Kidney (tissue), 22 donors: ENCODE measurements at places on chromosomes 5 and 9.
A peak's percentile ranks its signal among the peaks of the same experiment; 100 is the strongest.

DNA sequence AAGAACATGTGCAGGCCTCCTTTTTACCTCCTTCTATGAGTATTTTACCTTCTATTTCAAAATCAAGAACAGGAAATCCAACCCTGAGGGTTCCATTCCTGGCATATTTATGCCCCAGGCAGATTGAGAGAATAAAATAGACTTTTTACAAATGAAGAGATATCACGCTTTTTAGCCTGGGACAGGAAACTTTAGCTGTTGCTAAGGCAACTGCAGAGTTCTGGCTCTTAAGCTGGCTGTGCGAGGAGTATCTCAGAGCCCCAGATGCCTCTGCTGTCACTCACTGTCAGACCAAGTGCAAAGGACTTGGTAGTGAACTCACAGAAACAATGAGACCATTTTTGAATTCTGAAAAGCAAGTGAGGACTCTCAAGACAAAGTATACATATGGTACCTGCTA is 69.5 kb upstream of the HSPB3 start:
- no peak for DNase-seq

DNA sequence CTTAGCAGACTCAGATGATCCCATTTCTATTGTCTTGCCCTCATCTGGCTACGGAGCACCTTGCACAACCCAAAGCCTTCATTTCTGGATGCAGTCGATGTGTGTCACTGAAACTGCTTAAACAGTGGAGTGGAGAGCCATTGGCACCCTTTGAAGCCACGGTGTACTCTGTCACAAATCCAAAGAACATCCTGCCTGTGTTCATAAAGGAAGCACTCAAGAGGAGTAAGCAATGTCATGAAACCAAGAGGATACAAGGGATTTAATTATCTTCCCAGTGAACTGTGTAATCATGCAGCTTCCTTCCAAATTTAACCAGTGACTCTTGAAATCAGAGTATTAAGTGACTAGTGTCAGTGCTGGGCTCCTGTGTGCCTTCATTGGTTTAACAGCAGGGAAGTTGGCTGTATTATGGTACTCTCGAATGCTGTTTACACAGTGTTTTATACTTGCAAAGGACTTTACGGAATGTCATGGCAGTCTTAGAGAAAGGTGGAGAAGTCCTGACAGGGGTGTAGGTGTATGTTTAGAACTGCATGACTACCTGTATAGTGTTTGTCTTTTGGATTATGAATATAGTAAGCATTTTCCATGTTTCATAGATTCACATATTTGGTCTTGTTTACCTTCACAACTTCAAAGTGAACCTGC is 41.9 kb downstream of the CD180 start:
- no peak for DNase-seq

- DNase-seq: no peak
Measured at GRCh38 chr9:1726993-1727759, 288.0 kb upstream of the SMARCA2 start.

- DNase-seq: no peak
Measured at GRCh38 chr5:16392718-16393117, 72.9 kb downstream of the ZNF622 start.

DNA sequence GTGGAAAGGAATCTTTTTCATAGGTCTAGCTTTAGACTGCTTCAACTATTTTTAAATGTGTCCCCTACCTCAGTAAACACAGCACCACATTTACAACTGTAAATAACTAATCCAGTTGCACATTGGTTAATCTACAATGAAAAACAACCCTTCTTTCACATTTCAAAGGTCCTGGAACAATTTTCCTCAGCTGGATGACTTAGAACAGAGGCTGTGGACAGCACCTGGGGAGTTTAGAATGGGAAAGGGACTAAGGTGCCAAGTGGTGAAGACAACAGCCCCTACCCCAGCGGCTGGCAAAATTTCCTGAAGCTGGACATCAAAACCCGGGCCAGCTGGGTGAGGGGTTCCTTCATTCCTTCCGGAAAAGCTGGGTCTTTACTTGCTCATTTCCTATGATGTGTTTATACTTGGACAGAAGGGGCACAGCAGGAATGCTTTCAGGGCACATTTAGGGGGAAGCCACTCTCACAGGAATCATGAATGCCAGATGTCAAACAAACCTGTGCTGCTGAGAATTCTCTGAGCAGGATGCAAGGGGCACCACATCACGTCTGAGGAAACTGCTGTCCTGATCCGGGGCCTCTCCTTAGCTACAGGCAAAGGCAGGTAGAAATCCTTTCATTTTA is 158.3 kb downstream of the NR2F1-AS1 start:
- no peak for DNase-seq

GRCh38 chr5:102901424-102902134 is 146.5 kb downstream of the PAM start:
- DNase-seq: no peak

- DNase-seq: no peak
Measured at GRCh38 chr5:126523818-126524510, 71.1 kb downstream of the ALDH7A1 start.

DNA sequence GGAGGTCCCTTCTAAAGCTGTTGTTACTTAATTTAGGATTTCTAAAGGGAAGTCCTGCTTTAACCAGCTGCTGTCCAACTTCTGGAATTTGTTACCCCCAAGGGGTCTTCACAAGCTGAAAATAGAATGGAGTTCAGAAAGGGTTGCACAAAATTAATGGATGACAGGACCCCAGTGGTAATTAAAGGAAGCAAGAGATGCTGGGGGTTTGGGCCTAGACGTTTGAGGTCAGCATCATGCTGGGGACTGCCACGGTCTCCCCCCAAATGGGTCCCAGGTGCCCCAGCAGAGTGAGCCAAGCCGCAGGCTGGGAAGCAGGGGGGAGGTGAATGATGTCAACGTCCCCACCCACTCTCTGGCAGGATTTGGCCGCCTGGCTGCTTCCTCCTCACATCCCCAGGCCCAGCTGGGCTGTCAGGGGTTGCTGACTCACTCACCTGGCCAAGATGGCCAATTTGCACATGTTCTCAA is 97.5 kb upstream of the ARAP3 start:
- peak; percentile 69 for DNase-seq

DNA sequence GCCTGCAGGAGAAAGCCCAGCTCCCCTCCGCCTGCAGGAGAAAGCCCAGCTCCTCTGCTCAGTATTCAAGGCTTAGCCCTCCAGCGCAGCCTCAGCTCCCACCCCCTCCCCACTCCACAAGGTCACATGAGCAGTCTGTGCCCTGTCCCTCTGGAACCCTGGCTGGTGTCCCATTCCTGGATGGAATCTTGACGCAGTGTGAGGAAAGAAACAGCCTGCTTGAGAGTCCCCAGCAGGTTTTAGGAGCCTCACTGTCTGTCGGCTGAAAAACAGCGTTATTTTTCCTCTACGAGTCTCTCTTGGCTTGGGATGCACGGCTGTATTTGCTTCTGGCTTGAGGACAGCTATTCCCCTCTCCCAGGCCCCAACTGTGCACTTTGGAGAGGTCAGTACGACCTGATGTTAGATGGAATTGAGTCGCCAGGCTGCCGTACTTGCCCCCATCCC is 210.1 kb upstream of the TRIM32 start:
- DNase-seq: peak; percentile 65

DNA sequence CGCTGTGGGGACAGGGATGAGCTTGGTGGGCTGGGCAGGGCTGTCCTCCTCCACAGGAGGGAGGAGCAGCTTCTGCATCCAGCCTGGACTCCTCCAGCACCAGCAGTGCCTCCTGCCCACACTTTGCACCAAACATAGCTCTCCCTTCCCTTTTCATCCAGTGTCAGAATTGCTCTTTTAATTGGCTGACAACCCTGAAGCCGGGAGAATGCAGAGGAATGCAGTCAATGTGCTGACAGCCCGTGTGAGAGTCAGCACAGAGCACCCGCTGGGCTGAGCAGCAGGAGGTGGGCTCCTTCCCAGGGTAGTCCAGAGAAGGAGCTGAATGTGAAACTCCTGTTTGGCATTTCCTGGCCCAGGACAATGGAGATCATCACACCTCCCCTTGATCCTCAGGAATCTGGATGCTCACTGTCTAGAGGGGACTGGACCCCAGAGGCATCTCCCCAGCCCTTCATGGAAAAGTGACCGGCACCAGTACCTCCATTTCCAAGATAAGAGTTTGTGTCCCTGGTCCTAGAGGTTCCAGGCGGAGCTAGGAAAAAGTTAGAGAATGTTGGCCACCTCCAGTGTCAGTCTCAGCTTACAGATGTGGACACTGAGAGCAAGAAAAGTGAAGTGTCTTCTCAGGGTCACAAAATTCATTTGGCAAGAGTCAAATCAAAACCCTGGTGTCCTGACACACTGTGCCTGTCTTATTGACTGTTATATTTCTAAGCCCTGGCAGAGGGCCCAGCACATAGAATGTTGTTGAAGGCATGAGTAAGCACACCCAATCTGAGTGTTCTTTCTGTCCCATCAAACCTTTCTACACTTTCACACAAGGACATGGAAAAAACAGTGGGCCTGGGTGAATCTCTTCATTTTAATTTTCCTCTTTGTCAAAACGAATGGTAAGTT is 202.1 kb downstream of the SNX18 start:
- DNase-seq: no peak

DNA sequence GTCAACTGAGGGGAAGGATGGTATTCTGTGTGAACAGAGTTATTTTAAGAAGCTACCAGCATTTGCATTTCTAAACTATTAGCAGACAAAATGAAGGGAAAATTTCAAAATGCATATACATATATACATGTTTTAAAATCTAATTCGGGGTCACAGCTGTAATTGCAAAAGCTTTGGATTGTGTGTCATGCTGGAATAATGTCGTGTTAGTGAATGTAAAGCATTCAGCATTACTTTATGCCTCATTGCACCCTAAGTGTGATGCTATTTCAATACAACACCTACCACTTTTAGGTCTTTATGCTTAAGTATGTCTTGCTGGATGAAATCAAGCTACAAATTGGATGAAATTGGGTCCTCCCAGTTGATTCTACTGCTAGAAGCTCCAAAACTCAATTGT is 687.6 kb upstream of the MEF2C start:
- no peak for DNase-seq

DNA sequence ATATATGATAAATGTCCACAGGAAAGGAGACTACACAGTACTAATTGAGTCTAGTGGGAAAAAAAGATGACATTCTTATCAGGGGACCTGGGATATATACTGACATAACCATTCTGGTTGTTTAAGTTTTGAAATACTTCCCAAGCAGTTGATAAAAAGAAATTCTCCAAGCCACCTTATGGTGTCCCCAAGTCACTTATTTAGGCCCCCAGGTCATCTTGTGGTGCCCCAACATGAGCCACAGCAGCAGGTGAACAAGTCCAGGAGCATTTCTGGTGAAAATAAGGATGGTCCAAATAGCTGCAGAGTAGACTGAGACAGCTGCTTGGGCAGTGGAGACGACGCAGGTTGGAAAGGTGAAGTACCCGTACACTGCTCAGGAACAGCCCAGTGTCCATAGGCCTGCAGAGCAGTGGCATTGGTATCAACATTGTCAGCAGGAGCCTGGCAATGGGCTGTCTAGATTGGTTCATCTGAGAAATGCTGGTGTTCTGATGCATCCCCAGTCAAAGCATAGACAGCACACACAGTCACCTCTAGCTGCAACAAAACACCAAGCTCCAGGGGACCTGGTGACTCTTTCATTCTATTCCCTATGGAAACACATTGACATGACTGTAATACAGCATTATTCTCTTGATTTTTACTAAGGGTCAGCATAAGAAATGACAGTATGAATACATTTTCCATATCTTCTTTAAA is 430.6 kb downstream of the NR2F1-AS1 start:
- no peak for DNase-seq

- no peak for DNase-seq
Measured at GRCh38 chr9:89721971-89722530, 117.2 kb downstream of the GADD45G start.

GRCh38 chr9:92711146-92711545 is 41.2 kb upstream of the IPPK start:
- no peak for DNase-seq

DNA sequence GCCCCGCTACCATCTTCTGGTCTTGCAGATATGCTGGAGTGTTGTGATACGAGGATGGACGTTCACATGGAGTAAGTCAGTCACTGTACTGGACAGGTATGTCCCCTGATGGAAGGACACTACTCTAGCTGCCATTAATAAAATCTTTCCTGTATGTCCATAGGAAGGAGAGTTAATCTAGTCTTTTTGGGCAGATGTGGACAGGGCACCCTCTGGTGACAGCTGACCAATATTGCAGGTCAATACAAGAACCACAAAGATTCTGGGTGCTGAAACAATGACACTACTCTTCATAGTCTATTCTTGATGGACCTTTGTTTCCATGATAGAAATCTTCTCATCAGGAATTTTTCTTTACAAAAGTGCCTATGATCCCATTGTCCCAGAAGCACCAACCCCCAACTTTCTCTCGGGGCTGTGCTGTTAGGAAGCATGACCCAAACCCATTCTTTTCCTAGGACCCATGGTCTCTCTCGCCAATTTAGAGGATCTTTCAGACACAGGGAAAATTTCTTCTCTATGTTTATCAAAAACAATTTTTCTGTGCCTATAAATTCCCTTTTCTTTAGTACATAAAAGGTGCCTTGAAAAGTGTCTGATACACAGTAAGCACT is 376.9 kb downstream of the DTWD2 start:
- DNase-seq: no peak

DNA sequence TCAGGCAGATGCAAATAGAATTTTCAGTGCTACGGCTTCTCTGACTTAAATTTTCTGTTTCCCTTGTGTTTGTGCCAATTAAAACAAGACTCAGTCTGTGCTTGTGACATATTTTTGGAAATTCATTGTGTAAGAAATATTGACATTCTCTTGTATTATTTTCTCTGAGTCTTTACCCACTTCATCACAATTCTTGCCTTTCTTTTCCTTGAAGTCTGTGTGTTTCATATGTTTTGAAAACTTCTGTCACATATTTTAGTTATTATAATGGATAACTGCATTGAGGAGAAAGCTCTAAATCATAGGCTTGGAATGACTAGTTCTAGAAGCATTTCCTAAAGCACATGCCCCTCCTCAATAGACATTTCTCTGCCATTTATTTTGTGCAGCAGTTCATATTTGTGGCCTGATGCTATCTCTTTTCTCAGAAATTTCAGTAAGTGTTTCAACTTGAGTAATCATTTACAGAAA is 206.6 kb downstream of the PALM2AKAP2 start:
- no peak for DNase-seq

GRCh38 chr5:52983731-52984636 is 5.2 kb upstream of the ITGA2 start:
- no peak for DNase-seq

GRCh38 chr9:117116084-117116483 is 298.8 kb downstream of the ASTN2 start:
- DNase-seq: no peak

GRCh38 chr5:64180661-64181343 is 15.2 kb downstream of the RNF180 start:
- no peak for DNase-seq

DNA sequence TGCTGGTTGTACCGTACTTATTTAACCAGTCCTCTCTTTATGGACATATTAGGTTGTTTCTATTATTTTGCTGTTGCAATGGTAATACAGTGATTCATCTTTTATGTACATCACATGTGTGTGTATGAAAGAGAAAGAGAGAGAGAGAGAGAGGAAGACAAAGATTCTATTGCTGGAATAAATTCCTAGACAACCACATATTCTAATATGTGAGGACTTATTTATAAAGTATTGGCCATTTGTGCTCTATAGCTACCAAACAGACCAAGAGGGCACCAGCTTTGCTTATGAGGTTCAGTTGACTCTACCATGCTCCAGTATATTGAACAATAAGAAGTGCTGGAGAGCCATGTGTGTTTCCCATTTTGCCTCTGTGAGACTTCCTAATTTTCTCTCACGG is 513.5 kb downstream of the DMAC1 start:
- no peak for DNase-seq

- DNase-seq: no peak
Measured at GRCh38 chr5:95334900-95335538, 50.1 kb upstream of the MCTP1 start.

GRCh38 chr5:159416438-159416837 is 86.2 kb upstream of the IL12B start:
- DNase-seq: no peak
